Hypothalamus (tissue), 51 donors: ENCODE measurements at places on chromosomes 11 and 22.
A peak's percentile ranks its signal among the peaks of the same experiment; 100 is the strongest.

GRCh38 chr22:19174106-19175025, 4.2 kb downstream of the SLC25A1 start:
- no peak for DNase-seq

- no peak for DNase-seq
These were observed 3.6 kb upstream of the APOBEC3A start for GRCh38 chr22:38953577-38954413.

GRCh38 chr22:28899199-28899853, 16.0 kb downstream of the ZNRF3 start:
- DNase-seq: no peak

DNA sequence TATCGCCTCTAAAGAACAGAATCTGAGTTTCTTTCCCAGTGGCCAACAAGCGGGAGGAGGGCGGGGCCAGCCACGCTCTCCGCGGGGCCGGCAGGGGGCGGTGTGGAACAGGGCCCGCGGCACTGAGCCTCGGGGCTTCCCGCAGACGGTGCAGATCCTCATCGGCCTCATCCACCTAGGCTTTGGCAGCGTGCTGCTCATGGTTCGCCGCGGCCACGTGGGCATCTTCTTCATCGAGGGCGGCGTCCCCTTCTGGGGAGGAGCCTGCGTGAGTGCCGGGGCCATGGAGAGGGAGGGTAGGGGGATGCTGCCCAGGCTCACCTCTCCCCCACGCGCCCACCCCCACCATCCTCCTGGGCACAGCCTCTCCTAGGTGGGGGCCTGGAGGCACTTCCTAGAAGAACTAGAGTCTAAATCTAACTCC, 10.7 kb downstream of the MS4A15 start:
- no peak for DNase-seq

GRCh38 chr11:70892889-70893288, 359.5 kb downstream of the SHANK2 start:
- DNase-seq: no peak

GRCh38 chr11:11072067-11072466, 214.2 kb upstream of the ZBED5 start:
- DNase-seq: no peak

GRCh38 chr22:42887523-42888507, 30.7 kb upstream of the ARFGAP3 start:
- no peak for DNase-seq

DNA sequence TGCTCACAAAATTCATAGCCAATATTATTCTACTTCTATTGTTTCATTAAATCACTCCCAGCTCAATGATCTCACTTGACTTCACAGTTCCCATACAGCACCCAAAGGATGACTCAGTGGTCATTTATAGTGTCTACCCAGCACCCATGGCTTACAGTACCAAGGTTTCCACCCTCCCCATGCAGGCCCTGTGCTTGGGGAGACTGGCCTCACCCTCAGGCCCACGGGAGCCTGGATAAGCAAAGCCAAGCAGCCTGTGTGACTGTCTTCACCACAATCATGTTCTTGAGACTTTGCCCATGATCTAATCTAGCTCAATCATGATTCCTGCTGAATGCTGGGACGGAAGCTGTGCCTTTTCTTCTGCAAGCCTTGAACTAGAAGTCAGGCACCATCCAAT, 97.6 kb downstream of the SLC36A4 start:
- no peak for DNase-seq

DNA sequence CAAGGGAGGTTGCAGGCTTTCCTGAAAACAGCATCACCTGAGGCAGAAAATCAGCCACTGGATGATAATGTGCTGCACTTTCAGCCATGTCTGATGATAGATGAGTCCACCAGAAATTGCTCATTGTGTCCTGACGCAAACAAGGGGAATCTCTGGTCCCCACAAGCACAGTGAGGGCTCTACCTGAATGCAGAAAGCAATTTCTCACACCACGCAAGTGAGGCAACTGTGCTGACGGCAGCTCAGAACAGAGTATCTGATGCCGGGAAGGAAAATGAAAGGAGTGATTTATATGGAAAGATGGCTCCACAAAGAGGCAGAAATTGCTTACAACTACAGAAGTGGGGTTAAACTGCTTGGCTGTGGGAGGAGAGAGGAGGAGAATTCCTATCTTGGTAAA, 867.1 kb downstream of the OPCML start:
- DNase-seq: no peak

DNA sequence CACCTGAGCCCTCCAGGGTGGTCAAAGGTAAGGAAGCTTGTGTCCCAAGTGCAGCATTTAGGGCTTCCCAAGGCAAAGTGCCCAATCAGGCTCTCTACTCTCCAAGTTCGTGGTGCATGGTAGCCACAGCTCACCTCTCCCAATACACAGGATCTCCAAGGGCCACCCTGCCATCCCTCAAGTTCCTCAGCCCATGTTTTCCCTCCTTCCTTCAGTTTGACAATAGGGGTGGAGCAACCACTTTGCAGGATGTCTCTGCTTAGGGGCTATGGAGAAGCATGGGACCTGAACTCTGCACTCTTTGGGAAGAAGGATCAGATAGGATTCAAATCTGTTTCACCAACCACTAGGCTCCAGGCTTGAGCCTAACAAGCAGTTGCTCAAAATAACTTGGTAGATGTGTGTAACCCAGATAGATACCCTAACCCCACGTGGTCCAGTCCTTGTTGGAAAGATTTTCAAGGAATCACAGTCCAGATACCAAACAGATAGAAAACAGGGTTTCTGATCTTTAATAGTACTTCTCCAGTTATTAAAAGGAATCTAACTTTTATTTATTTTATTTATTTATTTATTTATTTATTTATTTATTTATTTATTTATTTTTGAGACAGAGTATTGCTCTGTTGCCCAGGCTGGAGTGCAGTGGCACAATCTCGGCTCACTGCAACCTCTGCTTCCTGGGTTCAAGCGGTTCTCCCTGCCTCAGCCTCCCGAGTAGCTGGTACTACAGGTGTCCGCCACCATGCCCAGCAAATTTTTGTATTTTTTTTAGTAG, 248.1 kb downstream of the CTTN start:
- DNase-seq: no peak

- no peak for DNase-seq
These were observed 1.8 kb upstream of the MUC2 start for GRCh38 chr11:1072821-1073231.

GRCh38 chr22:45636683-45637082, 35.0 kb upstream of the ATXN10 start:
- DNase-seq: no peak

GRCh38 chr11:125138966-125139365, 25.6 kb upstream of the PKNOX2 start:
- DNase-seq: no peak

GRCh38 chr22:45227645-45228400, 12.9 kb downstream of the KIAA0930 start:
- no peak for DNase-seq

DNA sequence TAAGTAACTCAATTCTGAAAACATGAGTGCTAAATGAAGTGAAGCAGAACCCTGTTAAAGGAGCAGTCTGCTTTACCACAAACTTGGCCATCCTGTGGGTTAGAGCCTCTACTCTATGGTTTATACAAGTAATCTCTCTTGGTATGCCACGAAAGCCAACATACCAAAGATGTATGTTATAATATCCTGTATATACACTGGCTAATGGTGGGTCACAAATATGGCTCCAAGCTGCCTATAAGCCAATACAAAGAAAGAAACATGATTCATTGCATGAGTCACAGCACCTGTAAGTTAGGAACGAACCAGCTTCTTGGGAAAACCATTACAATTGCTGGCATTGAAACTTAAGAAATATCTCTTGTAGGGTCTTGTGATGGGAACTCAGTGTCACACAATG, 16.1 kb downstream of the XRRA1 start:
- no peak for DNase-seq

DNA sequence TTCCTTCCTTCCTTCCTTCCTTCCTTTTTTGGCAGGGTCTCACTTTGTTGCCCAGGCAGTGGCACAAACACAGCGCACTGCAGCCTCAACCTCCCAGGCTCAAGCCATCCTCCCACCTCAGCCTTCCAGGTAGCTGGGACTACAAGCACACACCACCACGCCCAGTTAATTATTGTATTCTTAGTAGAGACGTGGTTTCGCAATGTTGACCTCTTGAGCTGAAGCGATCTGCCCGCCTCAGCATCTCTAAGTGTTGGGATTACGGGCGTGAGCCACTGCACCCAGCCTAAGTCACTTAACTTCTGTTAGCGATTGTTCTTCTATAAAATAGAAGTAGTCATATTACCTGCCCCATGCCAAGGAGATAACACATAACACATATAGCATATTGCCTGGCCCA, 2.8 kb upstream of the SYTL2 start:
- no peak for DNase-seq

GRCh38 chr11:45145379-45146071, 914 bp upstream of the PRDM11 start:
- no peak for DNase-seq

GRCh38 chr11:37560346-37560745, 962.3 kb upstream of the RAG2 start:
- no peak for DNase-seq

GRCh38 chr11:74169738-74170458, 904 bp downstream of the C2CD3 start:
- no peak for DNase-seq

DNA sequence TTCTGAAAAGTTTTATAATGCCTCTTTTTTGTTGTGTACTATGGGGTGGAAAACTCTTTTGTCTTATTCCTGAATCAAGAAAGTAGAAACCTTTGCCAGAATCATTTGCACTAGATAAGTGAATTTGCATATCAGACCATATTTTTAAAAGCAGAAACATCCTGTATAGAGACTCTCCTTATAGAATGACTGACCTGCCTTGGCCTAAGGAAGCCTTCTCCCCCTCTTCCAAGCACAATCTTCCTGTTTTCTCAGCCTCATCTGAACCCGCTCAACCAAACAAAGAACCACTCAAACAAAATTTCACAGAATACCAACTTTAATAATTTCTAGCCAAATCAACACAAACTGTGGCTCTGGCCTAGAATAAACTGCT, 60.3 kb downstream of the SIK3 start:
- DNase-seq: no peak

GRCh38 chr11:28628412-28628811, 520.2 kb downstream of the METTL15 start:
- DNase-seq: no peak

DNA sequence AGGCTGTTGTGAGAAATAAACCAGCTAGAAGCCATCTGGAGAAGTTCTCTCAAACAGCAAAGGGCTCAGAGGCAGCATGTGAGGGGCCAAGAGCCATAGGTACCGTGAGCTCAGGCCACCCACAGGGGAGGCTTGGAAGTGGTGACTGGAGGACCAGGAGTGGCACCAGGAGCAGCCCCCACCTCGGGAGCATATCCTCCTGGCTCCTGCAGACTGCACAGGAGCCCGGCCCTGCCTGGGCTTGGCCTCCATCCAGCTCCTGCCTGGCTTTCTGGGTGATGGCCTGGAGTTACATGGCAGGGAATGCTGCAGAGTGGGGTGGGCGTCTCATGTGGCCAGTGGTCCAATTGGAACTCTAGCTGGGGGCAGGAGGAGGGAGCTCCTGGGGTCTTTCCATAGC, 4.2 kb upstream of the MPPED1 start:
- DNase-seq: no peak

GRCh38 chr11:63180536-63180935, 36.5 kb upstream of the SLC22A24 start:
- DNase-seq: no peak

DNA sequence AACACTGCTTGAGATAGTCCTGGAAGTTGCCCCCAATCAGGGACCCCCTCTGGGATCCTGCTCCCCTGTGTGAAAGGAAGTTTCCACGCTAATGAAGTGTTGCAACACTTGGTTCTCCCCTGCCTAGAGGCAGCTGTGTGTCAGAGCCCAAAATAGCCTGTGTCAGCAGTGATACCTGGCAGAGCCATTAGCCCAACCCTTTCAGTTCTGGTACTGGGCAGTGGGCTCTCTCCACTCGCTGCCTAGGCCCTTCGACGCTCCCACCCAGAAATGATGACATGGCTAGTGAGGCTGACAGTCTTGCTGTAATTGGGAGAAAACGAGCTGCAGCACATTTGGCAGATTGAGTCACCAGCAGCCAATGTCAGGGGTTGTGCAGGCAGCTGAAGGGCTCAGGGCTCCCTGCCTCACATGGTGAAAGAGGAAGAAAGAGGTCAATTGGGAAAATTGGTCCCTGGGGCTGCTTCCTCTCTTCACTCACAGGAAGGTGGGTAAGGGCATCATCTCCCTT, 1.4 kb upstream of the NXF1 start:
- DNase-seq: no peak

GRCh38 chr11:43944761-43945311, 2.4 kb downstream of the C11orf96 start:
- peak; percentile 63 for DNase-seq

GRCh38 chr22:30254314-30254713, 7.8 kb upstream of the LIF start:
- DNase-seq: no peak

GRCh38 chr11:119810478-119811232, 81.7 kb upstream of the NECTIN1 start:
- DNase-seq: no peak

- no peak for DNase-seq
These were observed 172.5 kb downstream of the TBC1D22A start for GRCh38 chr22:46934746-46935491.

DNA sequence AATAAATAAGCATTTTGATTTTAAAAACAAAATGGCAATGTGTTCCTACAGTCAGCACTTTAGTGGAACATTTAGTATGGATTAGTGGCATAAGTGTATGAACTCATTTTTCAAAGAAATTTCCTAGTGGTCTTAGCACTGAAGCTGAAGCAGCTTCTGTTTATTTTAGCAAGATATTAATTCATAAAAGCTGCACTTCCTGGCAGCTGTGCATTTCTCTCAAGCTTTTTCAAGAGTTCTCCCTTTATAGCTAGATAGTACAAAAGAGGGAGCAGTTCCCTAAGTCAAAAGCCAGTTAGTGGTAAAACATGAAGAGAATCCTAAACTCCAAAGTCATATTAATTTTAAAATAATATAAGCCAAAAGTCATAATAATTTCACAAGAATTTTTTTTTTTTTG, 1036.0 kb upstream of the CCDC90B start:
- no peak for DNase-seq

- DNase-seq: no peak
These were observed 62.1 kb upstream of the AMOTL1 start for GRCh38 chr11:94705891-94706615.

- no peak for DNase-seq
These were observed 65.1 kb downstream of the C11orf65 start for GRCh38 chr11:108402241-108402640.

DNA sequence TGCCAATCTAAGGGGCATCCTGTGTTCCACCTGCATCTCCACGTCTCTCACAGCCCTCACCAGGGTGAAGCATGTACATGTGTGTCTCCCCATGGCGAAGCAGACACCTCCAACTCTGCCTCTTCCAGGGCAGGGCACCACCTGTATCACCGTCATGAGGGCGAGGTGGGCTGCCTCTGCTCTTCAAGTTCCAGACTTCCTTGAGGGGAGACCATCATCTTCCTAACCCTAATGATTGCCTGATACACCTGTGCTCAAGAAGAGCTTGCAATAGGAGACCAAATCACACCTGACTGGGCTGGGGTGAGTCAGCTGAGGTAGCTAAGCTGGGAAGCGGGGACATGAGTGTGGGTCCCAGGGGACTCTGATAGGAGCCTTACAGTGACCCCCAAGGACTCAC, 43.7 kb downstream of the GAB4 start:
- no peak for DNase-seq

GRCh38 chr11:15622231-15622890, 507.6 kb downstream of the INSC start:
- DNase-seq: no peak

- no peak for DNase-seq
These were observed 1.9 kb downstream of the OR52M1 start for GRCh38 chr11:4546878-4547277.
